ENCODE measurements at places on chromosomes 3 and 15.

DNA sequence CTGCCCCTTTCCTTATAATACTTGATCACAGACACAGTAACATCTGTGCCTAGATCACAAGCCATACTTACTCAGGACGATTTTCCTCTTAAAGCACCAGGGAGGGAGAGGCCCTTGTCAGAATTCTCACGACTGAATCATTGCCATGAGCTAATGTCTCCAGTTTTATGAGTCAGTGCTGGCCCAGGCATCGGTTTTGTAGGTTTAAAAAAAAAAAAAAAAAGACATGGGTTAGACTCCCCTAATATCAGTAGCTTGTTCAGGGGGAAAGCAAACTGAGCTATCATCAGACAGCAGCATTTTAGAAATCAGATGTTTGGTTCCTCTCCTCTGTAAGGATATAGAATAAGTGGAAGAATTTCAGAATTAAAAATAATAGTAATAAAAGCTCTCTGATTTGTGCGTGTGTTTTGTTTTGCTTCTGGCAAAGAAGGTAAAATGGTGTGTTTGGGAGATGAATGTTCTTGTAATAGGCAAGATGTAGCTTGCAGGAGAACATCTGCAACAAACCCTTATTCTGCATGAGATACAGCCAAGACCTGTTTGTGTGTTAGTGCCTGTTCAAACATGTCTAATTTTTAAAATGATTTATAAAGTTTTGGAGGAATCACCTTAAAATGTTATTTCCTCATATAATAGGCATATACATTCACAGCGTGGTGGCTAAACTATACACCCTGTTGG, 193.6 kb downstream of the TP63 start:
- no peak for DNase-seq

- DNase-seq, result no peak
Observed at GRCh38 chr3:58215317-58216025, 4.7 kb upstream of the DNASE1L3 start.

DNA sequence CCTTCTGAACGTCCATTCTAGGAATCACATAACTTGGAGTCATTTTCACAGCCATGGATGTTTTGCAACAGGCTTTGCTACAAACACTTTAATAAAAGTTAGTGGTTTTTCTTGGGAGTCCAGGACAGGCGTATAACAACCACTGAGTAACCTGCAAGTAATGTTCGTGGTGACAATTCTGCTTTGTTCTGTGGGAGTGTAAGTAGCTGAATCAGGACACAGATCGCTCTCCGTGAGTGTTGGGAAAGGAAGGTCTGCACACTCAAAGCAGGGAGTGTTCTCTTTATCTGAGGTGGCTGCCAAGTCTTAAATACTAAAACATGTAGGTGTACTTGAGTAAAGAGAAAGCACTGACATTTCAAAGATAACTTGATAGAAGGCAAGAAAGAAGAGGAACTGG, 7.9 kb upstream of the BNC1 start:
- DNase-seq, result no peak

- no peak for DNase-seq
Observed at GRCh38 chr15:31328428-31328968, 1.9 kb downstream of the KLF13 start.

GRCh38 chr3:25191673-25192072, 236.4 kb upstream of the RARB start:
- DNase-seq, result no peak
